K562 (cell line): ENCODE measurements at places on chromosomes 6 and 20.
A peak's percentile ranks its signal among the peaks of the same experiment; 100 is the strongest.

DNA sequence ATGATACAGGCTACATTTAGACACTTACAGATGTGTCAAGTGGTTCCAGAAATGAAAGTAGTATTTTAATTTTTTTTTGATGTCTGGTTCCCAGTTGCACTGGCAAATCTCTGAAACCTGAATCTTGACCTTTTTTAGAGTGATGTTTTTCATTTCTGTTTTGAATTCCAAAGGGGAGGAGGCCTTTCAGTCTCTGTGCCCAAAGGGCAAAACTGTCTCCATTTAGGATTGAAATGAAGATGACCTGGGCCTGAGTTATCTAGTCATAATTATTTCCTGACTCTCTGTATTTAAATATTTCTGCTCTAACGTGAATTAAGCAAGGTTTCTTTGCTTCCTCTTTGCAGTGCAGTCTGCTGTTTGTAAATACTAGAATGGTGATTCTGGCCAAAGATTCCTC is 252.9 kb upstream of the ZFP64 start:
- no peaks in the 10 kb centered on the region for H3K27me3 ChIP-seq
- no peak overlapping the region for H3K4me3 ChIP-seq
- no peaks in the 10 kb centered on the region for H3K36me3 ChIP-seq
- no peak overlapping the region for H3K27ac ChIP-seq
- H3K4me1 ChIP-seq, result no peaks in the 10 kb centered on the region

GRCh38 chr6:152669895-152670294 is 27.8 kb upstream of the MYCT1 start:
- no peaks in the 10 kb centered on the region for H3K4me1 ChIP-seq
- H3K27ac ChIP-seq, result no peak overlapping the region
- no peak overlapping the region for H3K4me3 ChIP-seq
- DNase-seq, result no peak
- H3K36me3 ChIP-seq, result no peaks in the 10 kb centered on the region

- no peak overlapping the region for H3K27ac ChIP-seq
- no peaks in the 10 kb centered on the region for H3K27me3 ChIP-seq
- no peaks in the 10 kb centered on the region for H3K36me3 ChIP-seq
- DNase-seq, result no peak
- H3K4me3 ChIP-seq, result no peak overlapping the region
Measured at GRCh38 chr6:107121964-107122495, 6.7 kb upstream of the BEND3 start.

DNA sequence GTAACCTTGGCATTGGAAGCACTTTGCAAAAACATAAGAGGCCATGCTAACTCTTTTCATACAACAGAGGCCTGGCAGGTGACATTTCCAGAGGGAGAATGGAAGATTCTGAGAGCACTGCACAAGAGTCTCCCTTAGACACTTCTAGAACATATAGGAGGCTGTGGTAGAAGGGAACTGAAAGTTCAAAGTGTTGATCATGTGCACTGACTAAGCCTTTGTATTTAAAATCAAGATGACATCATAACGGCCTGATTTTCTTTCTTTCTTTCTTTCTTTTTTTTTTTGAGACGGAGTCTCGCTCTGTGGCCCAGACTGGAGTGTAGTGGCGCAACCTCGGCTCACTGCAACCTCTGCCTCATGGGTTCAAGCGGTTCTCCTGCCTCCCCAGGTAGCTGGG is 26.8 kb upstream of the DNAAF9 start:
- H3K4me3 ChIP-seq, result no peak overlapping the region
- H3K36me3 ChIP-seq, result no peaks in the 10 kb centered on the region
- no peaks in the 10 kb centered on the region for H3K27me3 ChIP-seq
- H3K4me1 ChIP-seq, result no peaks in the 10 kb centered on the region

- DNase-seq, result peak; percentile 49
- no peaks in the 10 kb centered on the region for H3K27me3 ChIP-seq
- H3K4me1 ChIP-seq, result peaks cover 6% of the 10 kb centered on the region; the same call in 1 of the 2 replicates
- peaks cover 13% of the 10 kb centered on the region; the same call in 2 of the 3 replicates for H3K36me3 ChIP-seq
Measured at GRCh38 chr6:70412252-70413113, 825 bp upstream of the FAM135A start.

DNA sequence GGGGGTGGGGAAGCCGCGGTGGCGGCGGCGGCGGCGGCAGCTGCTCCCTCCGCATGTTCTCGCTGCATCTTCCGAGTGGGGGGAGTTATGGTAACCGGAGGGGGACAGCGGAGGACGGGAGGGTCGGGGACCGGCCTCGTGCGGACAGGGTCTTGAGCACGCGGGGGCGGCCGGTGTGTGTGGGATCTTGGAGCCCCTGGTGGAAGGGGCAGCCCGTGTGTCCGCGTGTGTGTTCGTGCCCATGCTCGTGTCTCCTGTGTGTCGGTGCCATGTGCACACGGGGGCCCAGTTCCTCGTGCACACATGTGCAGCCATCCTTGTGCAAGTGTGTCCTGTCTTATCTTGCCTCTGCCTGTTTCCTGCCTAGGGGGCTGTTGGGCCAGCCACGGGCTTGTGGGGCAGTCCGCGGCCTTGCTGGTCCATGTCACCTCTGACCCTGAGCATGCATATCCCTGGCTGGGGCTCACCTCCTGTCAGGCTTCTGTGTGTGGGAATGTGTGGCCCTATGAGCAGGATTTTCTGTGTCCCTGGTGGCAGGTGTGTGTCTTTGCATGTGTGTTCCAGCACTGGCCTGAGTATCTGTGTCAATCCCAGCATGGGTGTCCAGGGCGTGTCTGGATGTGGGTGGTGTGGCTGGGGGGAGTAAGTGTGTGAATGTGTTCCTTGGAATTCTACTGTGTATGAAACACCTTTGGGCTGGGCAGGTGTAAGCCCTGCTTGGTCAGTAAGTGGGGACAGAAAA is 8.5 kb downstream of the SYNGAP1 start:
- H3K36me3 ChIP-seq, result no peaks in the 10 kb centered on the region
- H3K4me1 ChIP-seq, result peaks cover 63% of the 10 kb centered on the region
- H3K27me3 ChIP-seq, result no peaks in the 10 kb centered on the region
- peak overlapping the region; percentile 77 for H3K27ac ChIP-seq
- DNase-seq, result peak; percentile 77
- peak overlapping the region; percentile 49 for H3K4me3 ChIP-seq

GRCh38 chr6:140385679-140386078 is 1011.2 kb upstream of the CITED2 start:
- no peak for DNase-seq
- H3K4me3 ChIP-seq, result no peak overlapping the region
- H3K4me1 ChIP-seq, result no peaks in the 10 kb centered on the region
- H3K27me3 ChIP-seq, result no peaks in the 10 kb centered on the region
- no peak overlapping the region for H3K27ac ChIP-seq
- no peaks in the 10 kb centered on the region for H3K36me3 ChIP-seq
